Uterus (tissue), 4 donors: ENCODE measurements at places on chromosomes 11 and 22. TPM values are rescaled to one million over a fixed set of nuclear protein-coding genes. Genes with fewer than 3 reads are reported as not detected.

GRCh38 chr11:746289-747157 is 741 bp upstream of the TALDO1 start:
- H3K4me1 ChIP-seq: no peaks in the 10 kb centered on the region
- DNase-seq: no peak
- H3K4me3 ChIP-seq: peak overlapping the region; percentile 62
- peak overlapping the region; percentile 47 for H3K27ac ChIP-seq
- H3K36me3 ChIP-seq: no peaks in the 10 kb centered on the region

DNA sequence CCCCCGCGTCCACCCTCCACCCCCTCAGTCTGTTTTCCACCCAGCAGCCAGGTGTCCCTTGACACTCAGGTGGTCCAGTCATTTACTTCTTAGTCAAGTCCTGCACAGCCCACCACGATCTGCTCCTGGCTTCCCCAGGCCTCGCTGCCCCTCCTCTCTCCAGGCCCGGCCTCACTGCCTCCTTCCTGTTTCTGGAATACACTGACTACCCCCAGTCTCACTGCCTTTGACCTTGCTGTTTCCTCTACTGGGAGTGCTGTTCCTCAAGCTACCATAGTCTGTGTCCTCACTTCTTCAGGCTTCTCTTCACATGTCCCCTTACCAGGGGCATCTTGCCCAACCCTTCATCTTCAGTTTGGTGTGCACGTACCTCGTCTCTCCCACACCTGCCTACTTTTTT is 7.4 kb downstream of the MCM5 start:
- H3K4me1 ChIP-seq: no peaks in the 10 kb centered on the region
- DNase-seq: no peak
- no peak overlapping the region for H3K4me3 ChIP-seq
- H3K27ac ChIP-seq: no peak overlapping the region
- no peaks in the 10 kb centered on the region for H3K27me3 ChIP-seq
- no peaks in the 10 kb centered on the region for H3K36me3 ChIP-seq

DNA sequence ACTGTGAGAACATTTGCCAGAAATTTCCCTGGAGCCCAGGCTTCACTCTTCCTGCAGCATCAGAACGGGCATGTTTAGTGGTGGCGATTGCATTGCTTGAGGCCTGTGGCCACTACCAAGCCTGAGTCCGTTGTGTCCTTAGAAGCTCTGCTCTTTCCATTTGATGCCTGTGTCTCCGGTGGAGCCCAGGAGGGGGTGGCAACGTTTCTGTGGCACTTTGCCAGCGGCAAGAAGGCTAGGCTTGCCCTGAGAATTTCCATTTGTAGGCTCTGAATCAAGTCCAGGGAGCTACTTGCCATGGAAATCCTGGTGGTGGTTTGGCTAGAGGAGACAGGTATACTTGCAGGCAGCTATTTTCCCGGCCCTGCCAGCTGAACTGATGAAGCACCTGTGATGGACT is 47.1 kb downstream of the ADAMTS8 start:
- no peaks in the 10 kb centered on the region for H3K36me3 ChIP-seq
- no peaks in the 10 kb centered on the region for H3K27me3 ChIP-seq
- DNase-seq: no peak
- H3K4me3 ChIP-seq: no peak overlapping the region
- no peaks in the 10 kb centered on the region for H3K4me1 ChIP-seq

DNA sequence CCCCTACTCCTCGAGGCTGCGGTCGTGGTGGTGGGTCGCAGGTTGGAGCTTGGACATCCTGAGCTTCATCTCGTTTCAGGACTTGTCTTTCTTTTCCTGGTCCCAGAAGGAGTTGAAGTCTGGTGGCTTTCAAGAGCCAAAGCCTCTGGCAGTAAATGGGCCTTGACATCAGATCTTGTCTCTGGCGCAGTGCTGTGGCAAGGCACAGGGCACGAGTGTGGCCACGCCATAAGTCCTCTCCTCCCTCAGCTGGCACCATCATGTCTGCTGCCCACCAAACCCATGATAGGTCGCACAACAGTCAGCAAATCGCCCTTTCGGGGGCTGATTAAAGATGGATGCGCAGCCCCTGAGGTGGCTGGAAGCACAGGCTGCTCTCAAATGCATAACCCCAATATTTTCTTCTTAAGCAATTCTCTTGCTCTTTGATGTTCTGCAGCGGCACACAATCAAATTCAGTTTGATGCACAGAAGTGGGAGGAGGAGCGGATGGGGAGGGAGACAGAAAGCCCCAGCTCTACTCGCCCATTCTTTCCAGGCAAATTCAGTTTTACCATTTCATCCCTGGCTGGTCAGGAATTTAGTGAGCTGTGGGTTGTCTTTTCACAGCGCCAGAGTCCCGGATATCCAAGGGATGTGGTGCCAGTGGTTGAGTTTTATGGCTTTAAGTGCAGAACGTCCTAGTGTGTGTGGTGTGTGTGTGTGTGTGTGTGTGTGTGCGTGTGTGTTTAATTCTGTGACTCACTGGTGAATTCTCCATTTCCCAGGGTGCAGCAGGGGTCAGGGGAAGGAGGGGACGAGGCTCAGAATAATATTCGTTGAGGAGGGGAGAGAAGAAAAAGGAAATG is 162.0 kb downstream of the DSCAML1 start:
- H3K4me1 ChIP-seq: no peaks in the 10 kb centered on the region
- H3K27me3 ChIP-seq: no peaks in the 10 kb centered on the region
- no peak for DNase-seq
- H3K27ac ChIP-seq: no peak overlapping the region
- H3K4me3 ChIP-seq: no peak overlapping the region

TESMIN gene
- total RNA-seq: not detected

GPHA2 gene
- not detected for total RNA-seq
